DND-41 (cell line): ENCODE measurements at places on chromosomes 6 and 20.

DNA sequence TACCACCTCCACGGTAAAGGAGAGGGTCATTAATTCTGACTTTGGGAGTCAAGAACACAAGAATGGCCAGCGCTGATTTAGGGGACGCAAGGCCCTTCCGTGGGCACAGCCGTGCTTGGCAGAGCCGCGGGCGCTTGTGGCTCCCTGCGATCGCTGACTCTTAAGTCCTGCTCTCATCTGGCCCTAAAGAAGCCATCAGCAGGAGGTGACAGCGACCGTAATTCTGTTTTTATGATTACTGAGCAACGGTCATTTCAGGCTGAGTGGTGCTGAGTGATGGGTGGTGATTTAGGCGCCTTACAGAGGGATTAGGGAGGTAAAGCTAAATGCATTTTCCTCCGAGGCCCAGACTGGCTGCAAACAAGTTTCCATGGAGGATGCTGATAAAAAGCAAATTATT is 364.6 kb upstream of the SULF2 start:
- H3K4me1 ChIP-seq: peaks cover 23% of the 10 kb centered on the region
- DNase-seq: no peak
- no peaks in the 10 kb centered on the region for H3K27me3 ChIP-seq
- H3K27ac ChIP-seq: no peak overlapping the region
- no peak overlapping the region for H3K4me3 ChIP-seq

DNA sequence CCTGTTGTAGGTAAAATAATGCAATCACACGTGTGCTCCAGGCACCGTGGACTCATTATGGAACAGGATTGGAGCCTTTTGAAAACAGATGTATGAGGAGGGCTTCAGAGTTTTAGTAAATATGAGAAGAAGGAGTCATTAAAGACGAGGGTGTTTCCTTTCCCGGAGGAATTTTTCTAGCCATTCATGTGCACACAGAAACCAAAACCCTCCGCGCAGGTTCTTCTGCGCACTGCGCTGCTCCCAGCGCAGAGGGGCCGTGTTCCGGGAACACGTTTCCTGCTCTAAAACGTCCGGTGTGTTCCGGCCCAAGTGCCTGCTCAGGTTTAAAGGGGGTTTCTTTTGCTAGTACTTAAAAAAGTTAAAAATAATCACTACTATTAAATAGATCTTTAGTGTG is 11.6 kb downstream of the GPR31 start:
- DNase-seq: no peak
- no peaks in the 10 kb centered on the region for H3K4me1 ChIP-seq
- no peaks in the 10 kb centered on the region for H3K27me3 ChIP-seq
- no peak overlapping the region for H3K27ac ChIP-seq
- no peak overlapping the region for H3K4me3 ChIP-seq
- H3K36me3 ChIP-seq: no peaks in the 10 kb centered on the region

- peaks cover 7% of the 10 kb centered on the region; the same call in 1 of the 2 replicates for H3K36me3 ChIP-seq
- DNase-seq: no peak
- no peaks in the 10 kb centered on the region for H3K27me3 ChIP-seq
- H3K4me1 ChIP-seq: peaks cover 34% of the 10 kb centered on the region
- H3K4me3 ChIP-seq: no peak overlapping the region
- no peak overlapping the region for H3K27ac ChIP-seq
Measured at GRCh38 chr6:35042031-35042815, 98.9 kb downstream of the TCP11 start.

DNA sequence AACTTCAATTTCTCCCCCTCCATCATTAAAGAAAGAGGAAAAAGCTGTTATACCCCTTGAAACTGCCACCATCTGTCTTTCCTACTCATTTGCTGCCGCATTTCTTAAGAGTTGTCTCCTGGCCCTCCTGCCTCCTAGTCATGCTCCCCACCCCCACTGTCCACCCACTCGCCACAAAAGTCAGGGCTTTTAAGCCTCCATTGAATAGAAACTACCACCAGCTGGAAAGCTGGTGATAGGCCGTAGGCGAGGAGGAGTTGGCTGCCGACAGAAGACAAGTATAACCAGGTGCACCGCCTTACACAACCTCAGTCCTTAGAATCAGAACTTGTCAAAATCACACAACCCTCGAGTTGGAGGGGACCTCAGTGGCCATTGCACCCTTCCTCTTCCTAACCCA is 67.6 kb downstream of the B3GAT2 start:
- no peaks in the 10 kb centered on the region for H3K4me1 ChIP-seq
- H3K27me3 ChIP-seq: no peaks in the 10 kb centered on the region

GRCh38 chr20:41407607-41408006 is 41.0 kb upstream of the EMILIN3 start:
- H3K27me3 ChIP-seq: no peaks in the 10 kb centered on the region
- no peak overlapping the region for H3K4me3 ChIP-seq
- H3K36me3 ChIP-seq: peaks cover 95% of the 10 kb centered on the region
- no peaks in the 10 kb centered on the region for H3K4me1 ChIP-seq
- DNase-seq: no peak
- no peak overlapping the region for H3K27ac ChIP-seq

DNA sequence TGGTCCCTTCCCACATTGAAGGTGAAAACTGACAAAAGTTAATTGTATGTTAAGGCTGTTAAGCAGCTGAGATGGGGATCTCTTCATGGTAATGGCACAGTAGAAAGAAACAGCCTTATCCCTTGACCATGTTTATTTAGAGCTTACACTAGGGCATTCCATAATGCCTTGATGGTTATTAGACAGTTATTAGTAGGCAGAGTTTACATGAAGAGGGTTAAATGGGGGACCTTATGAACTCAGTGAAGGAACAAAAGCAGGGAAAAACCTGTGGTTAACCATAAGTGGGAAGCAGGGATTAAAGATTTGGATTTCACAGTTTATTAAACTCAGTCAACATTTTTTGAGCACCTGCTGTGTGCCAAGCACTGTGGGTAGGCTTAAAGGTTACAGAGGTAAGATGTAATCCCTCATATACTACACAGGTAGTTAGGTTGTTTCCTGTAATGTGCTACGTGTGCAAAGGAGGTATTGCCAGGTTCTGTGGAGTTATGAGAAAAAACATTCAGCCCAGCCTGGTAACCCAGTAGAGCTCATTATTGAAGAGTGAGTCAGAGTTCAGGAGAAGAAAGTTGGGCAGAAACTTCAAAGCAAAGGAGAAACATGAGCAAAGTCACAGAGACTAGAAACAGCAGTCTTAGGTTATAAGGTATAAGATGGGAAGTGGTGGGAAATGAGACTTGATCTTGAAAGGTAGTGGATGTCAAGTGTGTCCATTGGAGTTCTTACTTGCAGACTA is 32.3 kb upstream of the GNRH2 start:
- H3K4me1 ChIP-seq: no peaks in the 10 kb centered on the region
- H3K27me3 ChIP-seq: no peaks in the 10 kb centered on the region
- no peak overlapping the region for H3K4me3 ChIP-seq
- peaks cover 58% of the 10 kb centered on the region for H3K36me3 ChIP-seq
- DNase-seq: no peak
- no peak overlapping the region for H3K27ac ChIP-seq

- no peaks in the 10 kb centered on the region for H3K36me3 ChIP-seq
- no peak overlapping the region for H3K4me3 ChIP-seq
- no peaks in the 10 kb centered on the region for H3K27me3 ChIP-seq
- H3K27ac ChIP-seq: no peak overlapping the region
Measured at GRCh38 chr6:5442916-5443315, 181.6 kb downstream of the FARS2 start.

- H3K4me1 ChIP-seq: no peaks in the 10 kb centered on the region
- no peak overlapping the region for H3K4me3 ChIP-seq
- no peaks in the 10 kb centered on the region for H3K27me3 ChIP-seq
- H3K27ac ChIP-seq: no peak overlapping the region
Measured at GRCh38 chr6:138817799-138818198, 21.9 kb downstream of the ECT2L start.

DNA sequence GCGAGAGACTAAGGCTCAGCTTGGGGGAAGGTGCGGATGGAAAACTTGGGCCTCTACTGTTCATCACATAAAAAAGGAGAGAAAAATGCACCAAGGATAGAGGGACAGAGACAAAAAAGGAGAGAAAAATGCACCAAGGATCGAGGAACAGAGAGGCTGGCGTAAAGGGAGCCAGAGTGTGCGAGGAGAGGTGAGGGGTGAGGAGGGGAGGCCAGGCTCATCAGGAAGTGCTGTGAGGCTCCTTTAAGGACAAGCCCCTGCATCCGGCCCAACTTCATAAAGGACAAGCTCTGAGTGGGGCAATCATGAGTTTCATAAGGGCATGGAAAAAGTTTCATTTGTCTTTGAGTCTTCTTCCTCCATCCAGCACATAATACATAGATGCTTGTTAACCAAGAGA is 117.2 kb upstream of the NXT1 start:
- no peak overlapping the region for H3K4me3 ChIP-seq
- H3K4me1 ChIP-seq: no peaks in the 10 kb centered on the region
- no peaks in the 10 kb centered on the region for H3K27me3 ChIP-seq
- DNase-seq: no peak
- no peaks in the 10 kb centered on the region for H3K36me3 ChIP-seq
- H3K27ac ChIP-seq: no peak overlapping the region

GRCh38 chr6:28980852-28981430 is 24.2 kb downstream of the ZNF311 start:
- peak overlapping the region; percentile 92 for H3K4me3 ChIP-seq
- H3K4me1 ChIP-seq: peaks cover 28% of the 10 kb centered on the region
- H3K36me3 ChIP-seq: no peaks in the 10 kb centered on the region
- H3K27me3 ChIP-seq: no peaks in the 10 kb centered on the region
- H3K27ac ChIP-seq: peak overlapping the region; percentile 59
- peak; percentile 67 for DNase-seq

DNA sequence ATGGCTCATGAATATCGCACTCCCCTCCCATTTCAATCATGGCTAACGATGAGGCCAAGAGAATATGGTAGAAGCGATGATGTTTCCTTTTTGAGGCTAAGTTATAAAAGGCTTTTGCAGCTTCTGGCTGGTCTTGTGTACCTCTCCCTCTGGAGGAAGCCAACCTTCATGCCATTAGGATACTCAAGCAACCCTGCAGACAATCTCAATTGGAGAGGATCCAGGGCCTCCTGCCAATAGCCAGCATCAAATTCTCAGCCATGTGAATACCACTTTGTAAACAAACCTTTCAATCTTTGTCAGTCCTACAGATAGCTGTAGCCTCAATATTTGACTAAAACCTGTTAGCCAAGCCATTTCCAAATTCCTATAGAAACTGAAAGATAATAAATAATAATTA is 738.4 kb downstream of the KIF16B start:
- no peaks in the 10 kb centered on the region for H3K27me3 ChIP-seq
- H3K27ac ChIP-seq: no peak overlapping the region
- DNase-seq: no peak
- no peaks in the 10 kb centered on the region for H3K36me3 ChIP-seq
- no peak overlapping the region for H3K4me3 ChIP-seq

- no peaks in the 10 kb centered on the region for H3K27me3 ChIP-seq
- no peak for DNase-seq
- H3K36me3 ChIP-seq: no peaks in the 10 kb centered on the region
- no peak overlapping the region for H3K4me3 ChIP-seq
Measured at GRCh38 chr20:53691060-53691810, 97.6 kb upstream of the ZNF217 start.

DNA sequence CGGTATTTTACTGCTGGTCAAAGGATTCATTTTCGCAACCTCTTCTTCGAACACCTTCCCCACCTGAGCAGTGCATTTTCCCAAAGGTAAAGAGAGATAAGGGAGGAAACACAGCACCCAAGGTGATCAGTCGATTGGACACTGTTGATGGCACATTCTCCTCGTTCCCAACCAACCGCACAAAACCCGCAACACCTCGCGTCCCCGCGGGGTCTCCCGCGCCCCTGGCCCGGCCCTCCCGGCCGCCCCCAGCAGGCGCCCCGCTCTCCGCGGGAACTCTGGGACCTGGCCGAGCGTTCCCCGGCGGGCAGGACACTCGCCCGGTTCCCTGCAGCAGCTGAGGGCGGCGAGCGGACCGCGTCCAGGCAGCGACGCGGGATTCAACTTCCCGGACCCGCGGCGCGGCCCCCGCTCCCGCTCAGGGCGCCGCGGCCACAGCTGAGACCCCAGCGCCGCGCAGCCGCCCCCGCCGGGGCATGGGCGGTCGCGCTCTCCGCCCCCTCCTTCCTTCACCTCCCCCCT is 506 bp downstream of the RGS17 start:
- H3K27ac ChIP-seq: no peak overlapping the region
- no peak overlapping the region for H3K4me3 ChIP-seq
- DNase-seq: no peak
- no peaks in the 10 kb centered on the region for H3K36me3 ChIP-seq

- DNase-seq: no peak
- H3K36me3 ChIP-seq: no peaks in the 10 kb centered on the region
- no peaks in the 10 kb centered on the region for H3K4me1 ChIP-seq
- no peak overlapping the region for H3K27ac ChIP-seq
Measured at GRCh38 chr6:46655803-46656202, 3.0 kb downstream of the SLC25A27 start.

- no peak overlapping the region for H3K4me3 ChIP-seq
- DNase-seq: no peak
- H3K27ac ChIP-seq: no peak overlapping the region
- no peaks in the 10 kb centered on the region for H3K36me3 ChIP-seq
Measured at GRCh38 chr6:81575442-81575841, 177.0 kb downstream of the TENT5A start.

- no peaks in the 10 kb centered on the region for H3K36me3 ChIP-seq
- H3K4me3 ChIP-seq: peak overlapping the region; percentile 78
- peaks cover 21% of the 10 kb centered on the region for H3K4me1 ChIP-seq
- peak; percentile 14 for DNase-seq
- H3K27me3 ChIP-seq: peaks cover 4% of the 10 kb centered on the region
Measured at GRCh38 chr6:156686301-156686994, 90.7 kb upstream of the ARID1B start.

DNA sequence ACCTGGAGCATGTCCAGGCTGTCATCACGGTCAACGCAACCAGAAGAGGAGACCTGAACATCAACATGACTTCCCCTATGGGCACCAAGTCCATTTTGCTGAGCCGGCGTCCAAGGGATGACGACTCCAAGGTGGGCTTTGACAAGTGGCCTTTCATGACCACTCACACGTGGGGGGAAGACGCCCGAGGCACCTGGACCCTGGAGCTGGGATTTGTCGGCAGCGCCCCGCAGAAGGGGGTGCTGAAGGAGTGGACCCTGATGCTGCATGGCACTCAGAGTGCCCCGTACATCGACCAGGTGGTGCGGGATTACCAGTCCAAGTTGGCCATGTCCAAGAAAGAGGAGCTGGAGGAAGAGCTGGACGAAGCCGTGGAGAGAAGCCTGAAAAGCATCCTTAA is 49.5 kb downstream of the BFSP1 start:
- peaks cover 3% of the 10 kb centered on the region for H3K27me3 ChIP-seq
- no peak overlapping the region for H3K4me3 ChIP-seq
- no peak overlapping the region for H3K27ac ChIP-seq
- no peaks in the 10 kb centered on the region for H3K4me1 ChIP-seq
- no peak for DNase-seq

DNA sequence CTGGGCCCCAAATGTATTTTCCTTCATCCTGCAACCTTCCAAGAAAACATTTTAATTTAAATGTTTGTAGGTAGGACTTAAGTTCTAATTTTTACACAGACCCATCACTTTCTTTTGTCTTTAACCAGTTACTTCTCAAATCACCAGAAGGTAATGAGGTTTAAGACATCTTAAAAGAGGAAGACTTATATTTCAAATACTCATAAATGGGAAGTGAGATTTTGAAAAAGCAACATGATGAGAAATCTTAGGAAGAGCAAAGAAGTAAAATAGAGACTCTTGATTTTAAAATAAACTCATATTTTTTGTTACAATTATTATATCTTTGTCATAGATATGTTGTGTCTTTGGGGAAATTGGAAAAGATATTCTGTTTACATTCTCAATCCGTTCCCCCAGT is 82.3 kb downstream of the SYNE1 start:
- H3K27me3 ChIP-seq: no peaks in the 10 kb centered on the region
- no peak overlapping the region for H3K27ac ChIP-seq
- H3K4me1 ChIP-seq: no peaks in the 10 kb centered on the region
- DNase-seq: no peak
- H3K36me3 ChIP-seq: no peaks in the 10 kb centered on the region

- no peaks in the 10 kb centered on the region for H3K36me3 ChIP-seq
- DNase-seq: no peak
- no peak overlapping the region for H3K27ac ChIP-seq
- no peak overlapping the region for H3K4me3 ChIP-seq
Measured at GRCh38 chr6:71203206-71203605, 85.4 kb upstream of the OGFRL1 start.
